ENCODE measurements at places on chromosomes 2 and 18.
A peak's percentile ranks its signal among the peaks of the same experiment; 100 is the strongest.

DNA sequence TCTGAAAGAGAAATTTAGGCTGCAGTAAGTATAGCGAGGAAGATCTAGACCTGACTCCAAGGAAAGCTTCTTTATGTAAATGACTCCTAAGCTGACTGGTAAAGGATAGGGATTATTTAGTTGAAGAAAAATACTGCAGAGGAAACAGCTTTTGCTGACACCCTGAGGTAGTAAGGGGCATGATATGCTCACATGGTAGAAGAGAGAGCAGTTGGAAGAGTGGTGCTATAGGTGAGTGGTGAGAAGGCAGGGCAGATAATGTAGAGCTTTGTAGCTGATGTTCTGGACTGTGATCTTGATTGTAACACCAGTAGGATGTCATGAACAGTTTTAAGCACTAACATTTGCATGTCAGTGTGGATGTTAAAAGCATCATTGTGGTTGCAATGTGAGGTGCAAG lies 639.1 kb upstream of the SLC39A10 start:
- no peak for DNase-seq

DNA sequence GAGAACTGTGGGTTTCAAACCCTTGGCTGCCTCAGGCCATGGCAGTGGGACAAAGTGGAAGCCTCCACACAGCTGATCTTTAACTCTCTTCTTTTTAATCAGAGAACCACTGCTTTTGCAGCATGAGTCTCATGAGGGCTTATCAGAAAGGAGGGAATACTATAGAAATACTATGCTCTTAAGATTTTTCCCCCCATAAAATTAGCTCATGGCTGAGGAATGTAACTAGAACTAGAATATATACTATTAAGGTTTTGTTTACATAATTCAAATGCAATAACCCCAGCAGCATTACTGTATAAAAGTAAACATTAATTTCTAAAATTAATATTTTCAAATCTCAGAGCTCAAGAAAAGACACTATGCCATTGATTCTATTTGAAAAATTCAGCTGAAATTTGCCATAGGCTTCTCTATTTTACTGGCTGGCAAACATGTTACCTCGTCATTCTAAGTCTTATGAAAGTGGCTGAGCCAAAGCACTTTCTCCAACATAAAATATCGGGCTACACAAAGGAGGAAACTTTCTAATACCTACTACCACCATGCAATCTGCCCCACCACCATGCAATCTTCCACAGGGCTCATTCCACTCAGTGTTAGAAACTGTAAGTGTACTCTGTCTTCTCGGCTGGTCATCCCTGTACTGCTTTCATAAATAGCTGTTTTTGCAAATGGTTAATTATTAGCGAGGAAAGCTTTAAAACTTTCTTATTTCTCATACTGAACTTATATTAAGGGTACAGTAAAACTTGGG lies 42.5 kb downstream of the WDR35 start:
- DNase-seq: no peak

DNA sequence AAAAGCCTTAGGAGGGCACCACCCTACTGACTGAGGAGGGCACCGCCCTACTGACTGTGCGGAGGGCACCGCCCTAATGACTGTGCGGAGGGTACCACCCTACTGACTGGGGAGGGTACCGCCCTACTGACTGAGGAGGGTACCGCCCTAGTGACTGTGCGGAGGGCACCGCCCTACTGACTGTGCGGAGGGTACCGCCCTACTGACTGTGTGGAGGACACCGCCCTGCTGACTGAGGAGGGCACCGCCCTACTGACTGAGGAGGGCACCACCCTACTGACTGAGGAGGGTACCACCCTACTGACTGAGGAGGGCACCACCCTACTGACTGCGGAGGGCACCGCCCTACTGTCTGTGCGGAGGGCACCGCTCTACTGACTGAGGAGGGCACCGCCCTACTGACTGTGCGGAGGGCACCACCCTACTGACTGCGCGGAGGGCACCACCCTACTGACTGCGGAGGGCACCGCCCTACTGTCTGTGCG lies 150.2 kb upstream of the NFATC1 start:
- DNase-seq: peak; percentile 21

GRCh38 chr18:21483051-21483450 lies 117.5 kb downstream of the ESCO1 start:
- DNase-seq: no peak

GRCh38 chr18:62771494-62772270 lies 56.3 kb downstream of the PHLPP1 start:
- peak; percentile 21 for DNase-seq

- no peak for DNase-seq
Observed at GRCh38 chr2:160876765-160877164, 283.5 kb upstream of the TANK start.

DNA sequence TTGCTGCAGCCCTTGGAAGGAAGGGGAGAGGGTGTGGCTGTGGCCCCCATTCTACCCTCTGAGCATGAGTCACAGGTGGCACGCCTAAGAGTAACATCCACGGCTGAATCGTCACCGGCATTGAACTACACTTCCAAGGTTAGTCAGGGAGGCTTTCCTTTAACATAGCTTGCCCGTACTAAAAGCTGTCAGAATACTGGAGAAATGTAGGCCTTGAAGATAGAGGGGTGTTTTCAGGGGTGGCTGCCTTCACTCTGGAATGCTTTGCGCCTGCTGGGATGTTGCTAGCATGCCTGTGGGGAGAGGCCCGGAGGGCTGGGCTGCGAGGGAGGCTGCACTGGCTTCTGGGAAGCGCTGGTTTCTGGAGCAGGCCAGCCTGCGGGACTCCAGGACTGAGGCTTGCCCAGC lies 333.7 kb downstream of the AGAP1 start:
- DNase-seq: no peak

- no peak for DNase-seq
Observed at GRCh38 chr18:48441405-48441881, 32.3 kb upstream of the ZBTB7C start.

GRCh38 chr18:14026199-14026598 lies 106.0 kb downstream of the ZNF519 start:
- DNase-seq: no peak

DNA sequence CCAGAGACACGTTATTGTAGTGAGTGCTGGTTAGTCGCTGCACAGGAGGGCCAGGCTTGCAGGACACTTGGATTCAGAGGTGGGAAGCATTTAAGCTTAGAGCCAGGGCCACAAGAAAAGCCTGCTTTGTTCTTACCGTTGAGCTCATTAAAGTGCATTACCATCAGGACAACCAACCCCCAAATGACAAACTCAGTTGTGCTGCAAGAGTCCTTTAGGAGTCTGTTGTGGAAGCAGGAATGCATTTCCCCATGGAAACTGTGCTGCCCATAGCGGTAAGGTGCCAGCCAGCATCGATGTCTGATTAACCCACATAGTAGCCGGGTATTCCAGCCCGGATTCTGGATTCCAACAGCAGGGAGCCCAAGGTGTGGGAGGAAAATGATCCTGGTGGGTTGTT lies 23.4 kb upstream of the REEP1 start:
- DNase-seq: no peak

DNA sequence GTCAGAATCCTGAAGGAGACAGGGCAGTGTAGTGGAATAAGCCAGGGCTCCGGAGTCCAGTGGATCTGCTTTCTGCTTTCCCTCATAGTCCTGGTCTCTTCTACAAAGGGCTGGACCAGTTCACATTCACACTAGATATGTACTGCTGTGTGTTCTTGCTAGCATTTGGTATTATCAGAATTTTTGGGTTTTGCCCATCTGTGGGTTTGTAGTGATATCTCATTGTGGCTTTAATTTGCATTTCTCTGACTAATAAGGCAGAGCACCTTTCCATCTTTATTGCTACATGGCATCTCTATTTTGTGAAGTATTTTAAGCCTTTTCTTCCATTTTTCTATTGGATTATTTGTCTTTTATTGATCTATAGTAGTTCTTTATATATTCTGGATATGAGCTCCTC lies 114.8 kb downstream of the DIS3L2 start:
- DNase-seq: no peak

DNA sequence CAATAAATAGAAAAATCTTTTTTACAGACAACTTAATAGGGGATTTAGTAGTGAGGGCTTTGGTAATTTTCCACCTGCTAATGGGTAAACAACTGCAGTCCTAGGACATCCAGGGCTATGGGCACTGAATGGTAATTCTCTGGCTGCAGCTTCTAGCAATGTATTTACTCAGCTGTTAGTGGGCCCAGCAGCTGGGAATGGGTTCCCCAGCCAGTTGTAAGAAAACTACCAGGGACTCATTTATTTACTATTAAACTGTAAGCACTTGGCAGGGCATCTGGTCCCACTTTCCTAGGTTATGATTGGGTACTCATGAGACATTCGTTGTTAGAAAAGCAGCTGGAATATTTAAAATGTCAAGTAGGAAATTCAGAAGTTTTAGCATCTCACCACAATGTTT lies 363.8 kb upstream of the TRIB2 start:
- DNase-seq: no peak

DNA sequence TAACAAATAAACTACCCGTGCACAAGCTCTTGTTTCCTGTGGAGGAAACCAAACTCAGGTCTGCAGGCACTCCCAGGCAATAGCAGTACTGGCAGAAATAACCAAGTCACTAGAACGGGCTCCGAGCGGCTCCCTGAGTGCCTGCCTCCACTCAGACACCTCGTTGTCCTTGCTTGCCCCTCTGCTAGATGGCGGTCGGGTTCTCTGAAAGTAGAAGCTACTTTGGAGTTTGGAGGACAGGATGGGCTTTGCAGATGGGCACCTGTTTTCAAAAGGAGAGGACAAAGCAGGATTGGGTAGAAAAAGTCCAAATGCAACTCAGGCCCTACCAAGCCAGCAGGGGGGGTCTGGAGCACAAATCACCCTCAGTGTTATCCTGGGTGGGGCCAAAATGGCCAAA lies 136.4 kb downstream of the LRRC30 start:
- no peak for DNase-seq

DNA sequence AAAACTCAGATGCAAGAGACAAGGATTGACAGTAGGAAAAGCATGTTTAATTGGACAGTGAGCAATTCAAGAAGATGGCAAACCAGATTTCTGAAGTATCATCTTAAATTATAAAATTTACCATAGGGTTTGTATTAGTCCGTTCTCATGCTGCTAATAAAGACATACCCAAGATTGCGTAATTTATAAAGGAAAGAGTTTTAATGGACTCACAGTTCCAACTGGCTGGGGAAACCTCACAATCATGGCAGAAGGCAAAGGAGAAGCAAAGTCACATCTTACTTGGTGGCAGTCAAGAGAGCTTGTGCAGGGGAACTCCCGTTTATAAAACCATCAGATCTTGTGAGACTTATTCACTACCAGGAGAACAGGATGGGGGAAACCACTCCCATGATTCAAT lies 24.0 kb upstream of the NOL4 start:
- no peak for DNase-seq

- DNase-seq: peak; percentile 47
Observed at GRCh38 chr2:73907840-73908452, 15.1 kb downstream of the ACTG2 start.

GRCh38 chr2:75098856-75099255 lies 100.5 kb downstream of the TACR1 start:
- DNase-seq: no peak

GRCh38 chr2:42913280-42913878 lies 121.0 kb upstream of the HAAO start:
- DNase-seq: no peak

DNA sequence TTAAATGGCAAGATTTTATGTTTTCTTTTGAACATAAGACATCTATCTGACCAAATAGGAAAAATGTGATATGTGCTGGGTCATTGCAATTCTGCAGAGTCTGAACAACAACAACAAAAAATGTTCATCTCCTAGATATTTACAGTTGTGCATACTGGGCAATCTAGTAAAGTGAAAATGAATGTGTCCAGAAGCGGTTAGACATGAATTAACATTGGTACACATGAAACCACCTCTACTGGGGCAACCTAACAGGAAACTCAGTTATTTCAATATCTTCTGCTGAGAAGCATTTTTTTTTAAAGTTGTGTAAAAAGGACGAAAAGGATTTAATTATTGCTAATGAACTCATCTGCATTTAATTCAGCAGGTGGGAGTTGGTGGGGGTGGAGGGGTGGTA lies 76.9 kb downstream of the DHRS9 start:
- DNase-seq: no peak

- DNase-seq: no peak
Observed at GRCh38 chr2:216516730-216517350, 18.2 kb downstream of the RPL37A start.

DNA sequence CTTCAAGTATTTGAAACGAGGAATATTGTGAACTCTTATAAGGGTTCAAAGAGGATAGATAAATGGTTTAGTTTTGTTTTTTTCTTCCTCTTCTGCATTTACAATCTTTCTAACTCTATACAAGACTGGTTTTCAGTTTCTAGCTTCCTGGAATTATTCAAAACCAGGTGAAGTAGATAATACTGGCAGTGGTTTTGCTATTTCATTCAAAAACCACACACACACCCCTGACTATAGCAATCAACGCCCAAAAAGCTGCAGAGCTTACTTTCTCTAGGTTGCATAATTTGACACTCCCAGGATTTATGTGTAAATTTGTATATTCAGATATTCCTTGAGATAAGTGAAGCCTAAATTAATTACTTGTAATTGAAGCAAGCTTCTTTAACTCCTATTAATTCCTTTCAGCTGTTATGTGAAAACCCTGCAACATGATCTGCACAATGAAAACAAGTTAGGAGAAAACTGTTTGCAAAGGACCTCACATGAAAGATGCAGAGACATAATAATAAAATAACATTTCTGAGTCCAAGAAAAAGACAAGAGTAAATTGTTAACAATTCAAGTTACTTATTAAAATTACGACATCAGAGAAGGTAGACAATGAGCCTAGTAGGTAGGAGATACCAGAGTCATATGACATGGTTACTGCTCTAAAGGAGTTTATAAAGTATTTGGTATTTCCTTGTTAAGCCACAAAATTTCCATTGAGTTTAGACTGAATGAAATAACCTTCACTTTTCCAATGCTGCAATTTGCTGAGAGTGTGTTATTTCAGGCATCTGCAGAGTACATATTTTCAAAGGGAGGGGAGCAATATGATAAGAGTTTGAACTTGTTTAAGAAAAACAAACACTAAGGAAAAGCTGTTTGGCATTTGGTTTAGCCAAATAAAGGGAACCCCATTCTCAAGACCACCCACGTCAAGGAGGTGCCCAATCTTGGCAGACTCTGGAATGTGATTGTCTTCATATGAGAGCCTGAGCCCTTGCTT lies 1.6 kb upstream of the NFE2L2 start:
- DNase-seq: no peak

DNA sequence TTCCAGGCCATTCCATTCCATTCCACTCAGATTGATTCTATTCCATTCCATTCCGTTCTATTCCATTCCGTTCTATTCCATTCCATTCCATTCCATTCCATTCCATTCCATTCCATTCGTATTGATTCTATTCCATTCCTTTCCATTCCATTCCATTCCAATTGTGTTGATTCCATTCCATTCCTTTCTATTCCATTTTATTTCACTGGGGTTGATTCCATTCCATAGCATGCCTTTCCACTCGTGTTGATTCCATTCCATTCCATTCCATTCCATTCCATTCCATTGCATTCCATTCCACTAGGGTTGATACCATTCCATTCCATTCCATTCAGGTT lies 1142.3 kb downstream of the RPIA start:
- no peak for DNase-seq

GRCh38 chr18:69648486-69648885 lies 247.8 kb downstream of the DOK6 start:
- no peak for DNase-seq

- DNase-seq: peak; percentile 13
Observed at GRCh38 chr2:217071416-217071815, 211.6 kb upstream of the TNP1 start.

Data from CD14-positive monocyte (primary cell).